ENCODE measurements at places on chromosomes 12 and 14.

- no peak for DNase-seq
These were observed 14.5 kb downstream of the BCL7A start for GRCh38 chr12:122036153-122036552.

GRCh38 chr14:100892496-100893227, 10.9 kb downstream of the RTL1 start:
- DNase-seq, result no peak

DNA sequence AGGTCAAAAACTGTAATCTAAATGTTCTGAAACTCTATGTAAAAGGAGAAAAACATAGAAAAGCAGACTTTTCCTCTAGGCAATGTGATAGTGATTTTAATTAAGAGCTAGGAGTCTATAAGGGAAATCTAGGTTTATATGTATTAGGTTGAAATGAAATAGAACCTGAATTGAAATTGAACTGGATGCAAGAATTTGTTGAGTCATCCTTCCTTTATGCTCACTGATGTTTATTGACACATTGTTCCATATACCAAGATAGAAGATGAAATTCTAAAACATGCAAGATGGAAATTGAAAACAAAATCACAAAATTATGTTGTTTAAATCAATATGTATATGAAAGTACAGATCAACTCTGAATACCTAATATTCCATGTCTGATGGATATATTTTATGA, 170.4 kb upstream of the FLRT2 start:
- DNase-seq, result no peak

GRCh38 chr14:75499084-75499875, 23.0 kb upstream of the BATF start:
- no peak for DNase-seq

GRCh38 chr12:51915951-51916350, 8.6 kb downstream of the ACVRL1 start:
- DNase-seq, result no peak

- no peak for DNase-seq
These were observed 33.0 kb downstream of the MPHOSPH9 start for GRCh38 chr12:123199936-123200335.

- DNase-seq, result no peak
These were observed 210.4 kb downstream of the DPY19L2 start for GRCh38 chr12:63457857-63458256.

- no peak for DNase-seq
These were observed 48.7 kb upstream of the WSCD2 start for GRCh38 chr12:108080363-108080762.

GRCh38 chr12:12046401-12046800, 24.3 kb upstream of the BCL2L14 start:
- no peak for DNase-seq

DNA sequence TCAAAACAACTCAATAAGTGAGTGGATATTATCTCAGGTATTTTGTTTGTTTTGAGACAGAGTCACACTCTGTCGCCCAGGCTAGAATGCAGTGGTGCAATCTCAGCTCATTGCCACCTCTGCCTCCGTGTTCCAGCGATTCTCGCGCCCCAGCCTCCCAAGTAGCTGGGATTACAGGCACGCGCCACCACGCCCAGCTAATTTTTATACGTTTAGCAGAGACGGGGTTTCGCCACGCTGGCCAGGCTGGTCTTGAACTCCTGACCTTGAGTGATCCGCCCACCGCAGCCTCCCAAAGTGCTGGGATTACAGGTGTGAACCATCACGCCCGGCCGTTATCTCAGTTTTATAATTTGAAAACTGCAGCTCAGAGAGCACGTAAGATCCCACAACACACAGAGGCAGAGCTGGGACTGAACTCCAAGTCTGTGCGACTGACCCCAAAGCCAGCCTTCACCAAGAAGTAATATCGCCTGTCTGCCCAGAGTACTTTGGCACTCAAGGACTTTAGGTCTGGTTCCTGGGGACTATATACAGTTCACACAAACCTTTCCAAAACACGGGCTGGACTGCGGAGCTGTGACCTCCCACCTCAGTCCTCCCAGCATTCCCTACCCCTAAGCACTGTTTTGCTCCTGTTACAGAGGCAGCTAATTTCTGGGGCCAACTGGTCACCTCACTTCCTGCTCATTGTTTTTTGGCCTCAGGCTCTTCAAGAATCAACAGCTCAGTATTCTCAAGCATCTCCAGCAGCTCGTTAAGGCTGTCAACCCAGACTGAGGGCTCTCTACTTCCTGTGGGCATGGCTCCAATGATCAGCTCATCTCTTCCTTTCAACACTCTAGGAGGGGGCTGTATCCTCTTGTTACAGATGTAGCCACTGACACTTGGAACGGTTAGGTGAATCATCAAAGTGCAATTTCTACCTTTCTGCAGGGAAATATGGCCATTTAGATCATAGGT, 22.5 kb downstream of the TESC start:
- DNase-seq, result peak; percentile 49

DNA sequence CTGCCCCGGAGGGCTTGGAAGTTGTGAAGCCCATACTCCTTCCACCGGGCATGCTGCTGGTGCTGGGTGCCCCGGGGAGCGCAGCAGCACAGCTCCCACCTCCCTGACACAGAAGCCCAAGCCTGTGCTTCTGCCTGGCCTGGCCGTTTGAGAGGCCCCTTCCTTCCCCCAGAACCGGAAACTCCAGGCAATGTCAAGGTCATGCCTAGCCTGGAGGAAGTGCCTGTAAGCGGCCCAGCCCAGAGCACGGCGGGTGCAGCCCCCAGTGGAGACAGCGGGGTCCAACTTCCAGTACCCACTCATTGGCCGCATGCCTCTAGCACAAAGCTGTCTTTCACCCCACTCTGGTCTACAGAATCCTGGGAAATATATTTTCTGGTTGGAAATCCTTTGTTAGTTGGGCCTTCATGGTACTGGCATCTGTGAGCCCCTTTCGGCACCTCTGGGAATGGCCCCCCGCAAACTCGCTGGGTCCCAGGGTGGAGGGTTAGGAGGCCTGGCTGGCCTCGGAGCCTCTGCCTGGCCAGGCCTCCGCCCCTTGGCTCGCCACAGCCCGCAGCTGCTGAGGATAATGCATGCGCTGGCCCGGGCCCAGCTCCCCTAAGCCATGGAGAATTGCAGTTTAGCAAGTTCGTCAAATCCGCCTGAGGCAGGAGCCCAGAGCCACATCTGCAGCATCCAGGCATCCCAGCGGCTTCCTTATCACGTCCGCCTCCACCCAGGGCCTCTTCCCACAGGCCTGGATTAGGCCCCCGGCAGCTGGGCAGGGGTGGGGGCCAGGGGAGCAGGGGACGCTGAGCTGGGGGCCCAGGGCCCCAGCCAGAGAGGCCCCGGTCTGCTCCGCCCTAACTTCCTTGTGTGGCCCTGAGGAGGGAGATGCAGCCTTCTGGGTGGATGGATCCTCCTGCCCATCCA, 48.9 kb upstream of the DLK1 start:
- DNase-seq, result peak; percentile 51

GRCh38 chr12:51926718-51927117, 19.4 kb downstream of the ACVRL1 start:
- DNase-seq, result no peak

DNA sequence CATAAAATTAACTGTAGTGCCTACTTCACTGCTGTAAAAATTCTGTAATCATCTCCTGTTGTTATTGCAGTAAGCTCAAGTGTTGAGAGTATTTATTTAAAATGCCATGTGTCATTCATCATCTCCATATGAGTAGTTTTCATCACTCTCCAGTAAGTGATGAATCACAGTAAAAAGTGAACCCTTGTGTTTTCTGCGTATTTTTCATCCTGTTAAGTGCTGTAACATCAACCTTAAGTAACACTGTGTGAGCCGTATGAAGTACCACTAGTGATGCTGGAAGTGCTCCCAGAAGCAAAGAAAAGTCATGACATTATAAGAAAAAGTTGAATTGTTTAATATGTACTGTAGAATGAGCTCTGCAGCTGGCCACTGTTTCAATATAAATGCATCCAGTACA, 55.4 kb downstream of the SLCO1B3 start:
- DNase-seq, result no peak
